T-cell (primary cell): ENCODE measurements at places on chromosomes 12 and 14.

DNA sequence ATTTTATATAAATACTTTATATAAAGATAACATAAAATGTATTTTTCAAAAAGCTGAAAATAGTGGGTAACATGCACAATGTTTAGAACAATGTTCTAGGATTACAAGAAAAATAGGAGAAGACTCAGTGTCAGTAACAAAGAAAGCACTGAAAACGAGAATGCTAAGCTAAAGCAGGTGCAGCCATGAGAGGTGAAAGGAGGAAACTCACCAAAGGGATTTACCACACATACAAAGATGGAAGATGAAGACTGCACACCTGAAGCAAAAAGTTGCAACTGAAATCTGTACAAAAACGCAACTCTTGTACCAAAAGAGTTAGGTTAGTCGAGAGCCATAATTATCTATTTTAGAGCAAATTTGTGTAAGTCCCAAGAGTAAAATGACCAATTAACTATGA is 1176.1 kb downstream of the LRFN5 start:
- DNase-seq, result no peak

DNA sequence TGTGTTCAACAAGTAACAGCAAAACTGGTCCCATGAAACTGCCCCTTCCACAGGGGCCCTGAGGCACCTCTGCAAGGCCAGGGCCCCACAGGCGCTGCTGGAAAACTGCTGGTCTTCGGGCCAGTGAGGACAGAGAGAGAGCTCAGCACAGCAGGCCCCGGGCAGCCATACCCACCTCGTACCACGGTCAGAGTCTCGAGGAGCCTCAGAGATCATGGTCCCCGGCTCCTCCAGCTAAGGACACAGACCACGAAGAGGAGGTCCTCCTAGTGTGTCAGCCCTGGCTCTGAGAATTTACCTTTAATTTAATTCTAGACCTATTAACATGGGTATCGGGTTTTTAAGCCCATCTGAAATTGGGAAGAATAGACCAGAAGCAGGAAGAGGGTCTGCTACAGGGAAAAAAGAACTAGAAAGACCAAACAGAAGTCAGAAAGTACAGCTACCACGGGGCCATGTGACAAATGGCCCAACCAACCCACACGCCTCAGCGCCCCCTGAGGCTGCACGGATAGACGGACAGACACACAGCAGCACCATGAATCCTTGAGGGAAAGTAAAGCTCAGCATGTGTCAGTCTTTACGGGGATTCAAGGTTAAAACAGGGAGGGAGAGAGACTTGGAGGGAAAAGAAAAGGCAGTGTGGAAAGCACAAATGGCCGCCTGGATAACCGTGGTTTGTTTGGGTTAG is 22.9 kb downstream of the ANKRD9 start:
- DNase-seq, result no peak

- DNase-seq, result no peak
Measured at GRCh38 chr12:62192903-62193250, 67.3 kb upstream of the USP15 start.

DNA sequence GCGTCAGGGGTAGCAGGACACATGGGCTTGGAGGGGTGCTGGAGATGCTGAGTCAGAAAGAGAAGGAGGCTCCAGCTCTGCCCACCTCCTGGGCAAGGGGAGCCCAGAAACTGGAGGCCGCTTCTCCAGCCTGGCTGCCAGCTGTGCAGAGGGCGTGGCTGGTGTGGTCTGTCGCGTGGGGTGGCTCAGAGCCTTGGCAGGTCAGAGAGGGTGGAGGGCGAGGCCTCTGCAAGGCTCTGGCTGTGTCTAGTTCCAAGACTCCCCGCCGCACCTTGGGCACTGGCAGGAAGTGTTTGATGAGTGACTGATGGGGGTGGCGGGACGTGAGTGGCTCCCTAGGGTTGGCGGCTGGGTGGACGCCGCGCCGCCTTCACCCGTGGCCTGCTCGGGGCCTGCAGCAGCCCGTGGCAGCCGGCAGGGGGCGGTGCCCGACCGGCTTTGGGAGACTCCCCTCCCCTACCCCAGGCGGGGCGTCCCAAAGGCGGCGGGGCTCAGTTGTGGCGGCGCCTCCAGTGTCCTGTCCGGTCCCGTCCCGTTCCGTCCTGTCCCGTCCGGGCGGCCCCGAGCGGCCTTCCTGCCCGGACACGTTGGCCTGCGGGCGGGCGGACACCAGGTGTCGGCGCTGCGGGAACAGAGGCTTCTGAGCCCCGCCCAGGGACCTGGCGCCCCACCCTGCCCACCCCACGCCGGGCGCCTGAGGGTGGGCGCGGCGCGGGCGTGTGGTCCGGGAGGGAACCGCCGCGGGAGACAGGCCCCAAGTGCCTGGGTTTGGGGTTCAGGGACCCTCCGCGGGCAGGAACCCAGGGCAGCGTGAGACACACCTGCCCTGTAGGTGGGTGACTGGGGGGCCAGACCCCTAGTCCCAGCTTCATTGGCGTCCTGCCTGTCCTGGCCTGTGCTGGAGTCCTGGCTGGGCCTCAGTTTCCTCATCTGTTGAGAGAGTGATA is 39.7 kb downstream of the KRT80 start:
- peak; percentile 69 for DNase-seq

DNA sequence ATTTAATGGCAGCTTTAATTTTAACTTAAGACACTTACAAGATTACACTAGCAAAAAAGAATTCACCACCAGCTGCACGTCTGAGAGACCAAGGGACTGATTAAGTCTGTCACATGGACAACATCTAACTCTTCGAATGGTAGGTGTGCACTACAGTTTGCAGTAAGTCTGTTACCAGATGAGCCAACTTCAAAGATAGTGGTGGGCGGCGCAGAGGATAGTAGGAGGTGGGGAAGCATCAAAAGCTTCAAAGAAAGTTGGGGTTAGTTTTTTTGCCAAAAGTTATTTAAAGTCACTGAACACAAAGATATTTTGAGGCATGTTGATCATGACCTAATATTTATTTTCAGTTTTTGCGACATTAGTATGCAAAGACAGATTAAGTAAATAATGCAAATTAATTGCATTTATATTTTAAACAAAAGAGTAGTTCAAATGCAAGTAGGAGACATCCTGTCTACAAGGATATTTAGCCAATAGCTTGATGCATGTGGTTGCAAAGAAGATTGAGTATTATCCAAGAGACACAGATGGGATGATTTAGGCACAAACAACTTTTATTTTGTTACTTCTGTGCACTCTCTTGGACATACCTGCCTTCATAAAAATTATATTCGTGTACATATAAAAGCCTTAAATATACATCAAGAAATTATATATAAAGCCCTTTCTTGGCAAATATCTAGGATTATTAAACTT is 327.7 kb downstream of the BMP4 start:
- DNase-seq, result no peak

GRCh38 chr12:110373025-110373424 is 30.5 kb downstream of the ANAPC7 start:
- no peak for DNase-seq

- no peak for DNase-seq
Measured at GRCh38 chr14:37745657-37746056, 150.2 kb downstream of the TTC6 start.

DNA sequence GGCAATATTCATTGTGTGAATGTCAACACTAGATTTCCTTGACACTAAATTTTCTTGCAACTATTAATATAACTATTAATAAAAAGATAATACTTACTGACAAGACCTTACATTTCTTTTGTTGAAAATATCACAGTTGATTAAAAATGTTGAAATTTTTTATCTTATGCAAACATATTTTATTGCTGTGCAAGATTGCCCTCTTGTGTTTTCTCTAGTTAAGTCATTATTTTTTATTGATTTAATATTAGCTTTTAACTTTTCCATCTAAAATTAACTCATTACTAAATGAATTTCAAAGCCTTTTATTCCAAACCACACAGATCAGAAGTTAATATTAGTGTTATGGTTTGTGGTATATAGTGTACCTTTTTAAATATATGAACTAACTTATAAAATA is 11.7 kb upstream of the NAA30 start:
- no peak for DNase-seq

- DNase-seq, result no peak
Measured at GRCh38 chr12:118964988-118965387, 16.4 kb upstream of the SRRM4 start.

- no peak for DNase-seq
Measured at GRCh38 chr12:47736877-47737676, 11.8 kb upstream of the ENDOU start.

DNA sequence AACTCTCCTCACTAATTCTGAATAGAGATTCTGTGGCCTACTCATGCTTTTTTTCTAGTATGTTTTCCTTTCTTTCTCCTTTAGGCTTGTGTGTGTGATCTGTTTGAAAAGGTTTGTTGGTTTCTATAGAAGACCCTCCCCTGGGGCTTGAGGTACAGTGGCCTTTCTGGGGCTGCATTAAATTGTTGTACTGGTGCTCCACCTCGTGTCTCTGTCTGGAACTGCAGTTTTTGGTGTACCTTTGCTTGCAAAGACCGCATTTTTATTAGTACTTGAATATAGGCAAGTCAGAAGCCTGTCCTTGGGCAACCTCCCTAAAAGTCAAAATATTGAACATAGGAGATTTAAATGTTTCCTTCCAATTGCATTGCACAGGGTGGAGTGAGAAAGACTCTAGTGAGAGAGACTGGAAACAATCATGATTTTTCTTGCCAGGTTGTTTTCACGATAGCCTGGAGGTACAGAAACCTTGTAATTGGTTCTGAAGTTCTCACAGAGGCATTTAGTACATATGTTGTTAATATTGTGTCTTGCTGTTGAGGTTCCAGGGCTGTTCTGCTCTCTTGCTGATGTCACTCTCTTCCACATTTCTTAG is 39.0 kb downstream of the SLCO1B1 start:
- no peak for DNase-seq

GRCh38 chr12:31518680-31519227 is 72.2 kb downstream of the DENND5B start:
- no peak for DNase-seq

- no peak for DNase-seq
Measured at GRCh38 chr14:61478971-61479473, 157.6 kb downstream of the PRKCH start.

DNA sequence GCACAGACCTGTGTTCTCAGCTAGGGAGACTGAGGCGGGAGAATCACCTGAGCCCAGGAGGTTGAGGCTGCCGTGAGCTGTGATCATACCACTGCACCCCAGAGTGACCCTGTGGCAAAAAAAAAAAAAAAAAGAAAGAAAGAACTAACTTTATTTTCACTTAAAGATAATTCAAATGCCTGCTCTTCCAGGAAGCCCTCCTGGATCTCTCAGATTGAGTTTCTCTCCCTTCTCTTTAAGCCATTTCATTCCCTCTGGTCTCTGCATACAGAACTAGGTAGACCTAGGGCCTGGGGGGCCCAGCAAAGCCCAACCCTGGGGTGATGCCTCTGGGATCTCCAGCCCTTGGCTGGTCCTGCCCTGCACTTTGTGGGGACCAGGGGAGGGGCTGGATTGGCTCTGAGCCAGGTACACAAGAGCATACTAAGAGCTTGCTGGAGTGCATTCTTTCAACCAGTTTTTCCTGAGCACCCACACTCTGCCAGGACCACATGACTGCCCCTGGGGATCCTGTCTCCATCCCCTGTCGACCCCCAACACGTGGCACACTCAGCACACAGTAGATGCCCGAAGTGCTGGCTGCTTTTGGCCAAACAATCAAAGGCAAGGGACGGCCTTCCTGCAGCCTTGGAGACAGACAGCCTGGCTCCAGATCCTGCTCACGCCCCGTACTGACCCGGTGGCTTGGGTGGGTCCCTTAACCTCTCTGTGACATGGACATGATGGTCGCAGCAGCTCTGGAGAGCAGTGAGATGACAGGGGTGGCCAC is 52.7 kb downstream of the CYP46A1 start:
- no peak for DNase-seq

GRCh38 chr14:35079742-35080141 is 33.7 kb downstream of the FAM177A1 start:
- DNase-seq, result no peak

GRCh38 chr14:43232261-43232660 is 1274.8 kb downstream of the FSCB start:
- no peak for DNase-seq

DNA sequence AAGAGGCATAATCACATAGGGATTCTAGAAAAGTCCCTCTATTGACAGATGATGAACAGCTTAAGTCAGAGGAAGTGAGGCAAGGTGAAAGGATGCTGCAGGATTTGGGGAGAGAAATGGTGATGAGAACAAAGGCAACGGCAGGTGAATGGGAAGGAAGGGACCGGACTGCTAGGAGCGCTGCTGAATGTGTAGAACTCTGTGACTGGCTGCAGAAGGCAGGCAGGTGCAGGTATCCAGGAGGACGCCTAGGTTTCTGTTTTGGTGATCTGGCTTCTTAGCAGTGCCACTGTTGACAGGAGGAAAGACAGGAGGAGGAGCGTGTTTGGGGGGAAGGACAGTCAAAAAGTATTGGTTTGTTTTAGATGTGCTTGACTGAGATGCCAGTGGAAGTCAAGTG is 58.4 kb upstream of the TTC7B start:
- no peak for DNase-seq

GRCh38 chr14:104328607-104329006 is 190.2 kb downstream of the KIF26A start:
- DNase-seq, result no peak

- DNase-seq, result no peak
Measured at GRCh38 chr14:67418401-67419191, 6.6 kb upstream of the PLEK2 start.

GRCh38 chr14:74608959-74609611 is 3.0 kb downstream of the LTBP2 start:
- DNase-seq, result peak; percentile 84

DNA sequence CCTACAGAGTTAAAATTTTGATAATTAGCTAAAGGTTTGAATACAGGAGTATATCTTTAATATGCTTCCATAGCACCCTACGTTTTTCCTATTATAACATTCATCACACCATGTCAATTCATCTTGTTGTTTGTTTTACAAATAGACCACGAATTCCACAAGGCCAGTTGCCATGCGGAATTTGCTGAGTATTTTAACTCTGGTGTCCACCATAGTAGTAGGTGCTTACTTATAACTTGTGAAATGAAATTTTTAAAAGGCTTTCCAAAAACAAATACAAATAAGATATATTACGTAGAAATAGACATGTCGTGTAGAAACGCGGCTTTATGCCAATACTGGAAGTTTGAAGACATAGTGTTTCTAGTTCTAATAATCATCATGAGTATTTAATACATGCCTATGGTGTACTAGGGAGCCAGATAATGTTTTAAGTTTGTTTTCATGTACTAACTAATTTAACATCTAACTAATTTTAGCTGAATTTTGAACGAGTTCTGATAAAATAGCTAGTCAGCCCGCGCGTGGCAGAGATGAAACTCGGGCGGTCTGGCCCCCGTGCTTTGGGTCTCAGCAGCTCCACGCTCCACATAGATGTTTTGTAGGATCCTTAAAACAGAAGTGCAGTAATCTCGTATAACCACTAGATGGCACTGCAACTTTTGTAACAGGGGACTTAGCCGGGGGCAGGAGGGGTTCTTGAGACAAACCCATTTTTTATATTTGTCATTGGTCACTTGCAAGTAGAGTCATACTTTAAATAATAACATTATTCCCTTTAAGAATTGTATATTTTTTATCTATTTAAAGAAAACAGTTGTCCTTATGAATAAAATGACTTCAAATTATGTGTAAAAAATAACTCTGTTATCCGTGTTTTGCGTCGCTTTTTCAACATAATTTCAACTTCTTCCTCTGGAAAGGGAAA is 10.2 kb downstream of the CD69 start:
- no peak for DNase-seq
